HepG2 (cell line): ENCODE measurements at places on chromosomes 16 and 17. TPM values are rescaled to one million over a fixed set of nuclear protein-coding genes. Genes with fewer than 3 reads are reported as not detected.

KRTAP16-1 gene
- total RNA-seq = not detected in 2 replicates

DNA sequence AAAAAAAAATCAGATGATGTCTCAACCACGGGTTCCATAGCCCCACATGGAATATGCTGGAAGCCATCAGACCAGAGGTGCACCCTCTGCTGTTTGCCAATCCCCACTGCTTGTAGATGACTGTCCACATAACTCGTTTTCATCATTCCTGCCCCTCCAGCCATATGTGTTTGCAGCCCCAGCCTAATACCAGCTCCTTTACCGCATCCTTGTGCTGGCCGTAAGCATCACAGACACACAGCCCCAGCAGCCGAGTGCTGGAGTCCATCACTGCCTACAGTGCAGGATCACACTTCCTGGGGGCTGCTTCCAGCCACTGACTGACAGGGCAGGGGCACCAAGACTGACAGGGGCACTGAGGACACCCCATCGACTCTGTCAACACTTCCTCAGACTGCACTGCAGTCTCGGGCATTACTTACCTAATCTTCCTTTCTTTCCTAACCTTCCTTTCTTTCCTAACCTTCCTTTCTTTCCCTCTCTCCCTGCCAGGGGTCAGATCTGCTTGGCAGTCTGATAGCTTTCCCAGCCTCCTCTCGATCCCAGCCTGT, 5.0 kb downstream of the RCVRN start:
- DNase-seq = no peak
- no peaks in the 10 kb centered on the region; the same call in 1 of the 2 replicates for H3K27me3 ChIP-seq
- H3K36me3 ChIP-seq = no peaks in the 10 kb centered on the region
- H3K4me1 ChIP-seq = no peaks in the 10 kb centered on the region
- no peak overlapping the region for H3K4me3 ChIP-seq

DNA sequence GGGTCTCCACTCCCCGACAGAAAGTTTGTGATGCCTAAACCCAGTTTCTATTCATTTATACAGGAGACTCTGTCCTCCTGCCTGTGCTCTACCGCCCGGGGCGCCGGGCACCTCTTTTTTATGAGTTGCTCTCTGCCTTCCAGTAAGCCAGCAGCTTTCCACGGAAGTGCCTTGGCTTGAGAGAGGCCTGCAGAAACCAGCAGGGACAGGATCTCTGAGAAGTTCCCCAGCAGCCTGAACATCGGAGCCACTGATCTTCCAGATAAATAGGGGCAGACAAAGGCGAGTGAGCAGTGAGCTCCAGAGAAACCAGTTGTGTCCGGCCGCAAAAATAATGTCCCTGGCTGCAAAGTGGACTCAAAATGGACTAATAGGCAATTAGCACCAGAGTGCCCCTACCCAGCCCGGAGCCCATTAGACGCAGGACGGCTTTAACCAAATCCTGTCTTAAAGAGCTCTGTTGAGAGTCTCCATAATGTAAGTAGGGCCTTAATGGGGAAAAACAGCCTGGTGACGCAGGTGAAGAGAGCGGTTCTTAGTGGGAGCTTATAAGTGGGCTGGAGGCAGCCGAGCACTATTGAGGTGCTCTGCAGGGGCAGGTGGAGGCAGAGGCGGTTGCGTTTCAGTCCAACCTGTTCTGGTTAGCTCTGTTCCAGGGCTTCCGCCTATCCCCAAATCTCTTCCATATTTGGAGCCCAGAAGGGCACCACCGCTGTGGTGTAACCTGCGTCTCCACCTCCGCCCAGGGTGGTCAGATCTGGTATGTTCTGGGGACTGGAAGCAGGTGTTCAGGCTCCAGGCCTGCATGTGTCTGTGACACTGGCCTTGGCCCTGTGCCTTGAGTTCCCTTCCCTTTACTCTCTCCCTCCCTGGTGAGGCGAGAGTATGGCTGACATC, 74.1 kb downstream of the NT5M start:
- H3K27me3 ChIP-seq = peaks cover 9% of the 10 kb centered on the region; the same call in 1 of the 3 replicates
- no peak overlapping the region for H3K27ac ChIP-seq
- DNase-seq = no peak

JPH3 gene
- total RNA-seq = not detected in 2 replicates

DNA sequence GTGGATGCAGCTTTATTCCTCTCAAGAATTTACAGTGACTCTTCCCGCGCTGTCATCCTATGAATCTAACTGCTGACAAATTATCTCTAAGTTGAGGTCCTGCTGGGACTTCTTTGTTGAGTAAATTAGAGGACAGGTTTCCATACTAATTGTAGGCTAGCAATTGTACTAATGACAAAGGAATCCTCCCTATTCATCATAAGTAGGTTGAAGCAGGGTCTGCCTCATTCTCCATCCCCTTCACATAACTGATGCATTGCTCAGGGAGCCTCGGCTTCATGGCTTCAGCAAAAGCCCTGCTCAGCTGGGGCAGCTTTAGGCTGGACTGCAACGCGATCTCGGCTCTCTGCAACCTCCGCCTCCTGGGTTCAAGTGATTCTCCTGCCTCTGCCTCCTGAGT, 83.1 kb upstream of the IRX6 start:
- DNase-seq = no peak
- no peaks in the 10 kb centered on the region for H3K36me3 ChIP-seq
- no peak overlapping the region for H3K4me3 ChIP-seq
- no peaks in the 10 kb centered on the region for H3K4me1 ChIP-seq
